Activated CD4-positive, alpha-beta T cell treated with anti-CD3 and anti-CD28 coated beads for 1 hour (primary cell): ENCODE measurements at places on chromosomes 6 and 20.

DNA sequence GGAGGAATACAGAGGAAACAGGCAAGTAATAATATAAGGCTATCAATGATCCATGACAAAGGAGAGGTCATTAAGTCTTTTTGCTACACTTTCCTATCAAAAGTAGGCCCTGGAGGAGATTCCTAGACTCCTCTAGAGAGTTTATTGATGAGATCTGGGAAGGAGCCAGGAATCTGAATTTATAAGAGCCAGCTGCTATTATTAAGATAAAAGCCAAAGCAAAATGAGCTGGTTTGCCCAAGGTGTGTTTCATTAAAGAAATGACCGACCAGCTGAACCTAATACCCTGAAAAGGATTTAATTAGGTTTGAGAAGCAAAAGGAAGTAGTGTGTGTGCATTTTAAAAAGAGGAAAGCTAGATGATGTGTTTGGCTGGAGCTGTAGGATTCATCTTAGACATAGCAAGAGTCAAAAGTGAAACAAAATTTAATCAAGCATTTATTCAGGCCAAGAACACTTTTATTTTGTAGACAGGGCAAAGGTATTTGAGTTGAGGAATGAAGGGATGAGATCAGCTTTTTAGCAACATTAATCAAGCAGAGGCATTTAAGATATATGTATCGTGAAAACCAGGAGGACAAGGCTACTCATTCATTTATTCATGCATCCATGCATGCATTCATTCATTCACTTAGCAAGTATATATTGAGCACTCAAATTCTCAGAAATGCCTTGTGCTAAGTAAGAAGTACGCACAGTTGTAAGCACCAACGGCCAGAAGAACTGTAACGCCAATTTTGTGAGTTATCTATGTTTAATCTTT lies 43.5 kb upstream of the SCAF8 start:
- DNase-seq = no peak

- no peak for DNase-seq
These were observed 552.8 kb upstream of the CITED2 start for GRCh38 chr6:139927236-139927635.

DNA sequence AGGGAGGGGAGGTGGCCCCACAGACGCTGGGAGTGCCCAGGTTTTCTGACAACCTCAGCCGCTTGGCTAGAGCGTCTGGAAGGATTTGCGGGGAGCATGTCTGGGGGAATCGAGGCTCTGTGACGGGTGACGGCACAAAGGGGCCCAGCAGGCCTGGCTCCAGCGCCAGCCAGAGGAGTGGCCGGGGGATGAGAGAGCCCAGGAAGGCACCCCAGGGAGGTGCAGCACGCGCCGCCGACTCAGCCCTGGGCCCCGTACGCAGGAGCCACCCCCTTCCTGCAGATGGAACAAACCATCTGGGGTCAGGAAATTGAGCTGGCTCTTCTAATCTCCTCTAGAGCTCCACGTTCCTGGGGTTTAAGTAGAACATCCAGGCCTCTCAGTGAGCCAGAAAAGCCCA lies 5.9 kb upstream of the SLCO4A1 start:
- DNase-seq = no peak

DNA sequence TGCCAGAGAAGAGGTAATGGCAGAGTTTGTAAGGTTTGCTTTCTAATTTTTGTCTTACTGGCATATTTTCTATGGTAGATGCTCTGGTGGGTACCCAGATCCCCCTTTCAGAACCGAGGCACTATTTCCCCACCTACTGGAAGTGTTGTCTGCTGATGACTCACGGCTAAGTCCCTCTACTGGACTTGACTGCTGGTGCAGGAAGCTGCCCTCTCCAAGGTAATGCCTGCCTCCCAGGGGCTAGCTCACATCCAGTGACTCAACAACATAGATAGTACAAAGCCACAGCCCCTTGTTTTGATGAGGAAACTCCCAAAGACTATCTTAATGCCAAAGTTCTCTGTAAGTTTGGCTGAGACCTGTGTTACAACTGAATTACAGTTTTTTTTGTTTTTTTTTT lies 285.4 kb upstream of the FLRT3 start:
- DNase-seq = no peak

DNA sequence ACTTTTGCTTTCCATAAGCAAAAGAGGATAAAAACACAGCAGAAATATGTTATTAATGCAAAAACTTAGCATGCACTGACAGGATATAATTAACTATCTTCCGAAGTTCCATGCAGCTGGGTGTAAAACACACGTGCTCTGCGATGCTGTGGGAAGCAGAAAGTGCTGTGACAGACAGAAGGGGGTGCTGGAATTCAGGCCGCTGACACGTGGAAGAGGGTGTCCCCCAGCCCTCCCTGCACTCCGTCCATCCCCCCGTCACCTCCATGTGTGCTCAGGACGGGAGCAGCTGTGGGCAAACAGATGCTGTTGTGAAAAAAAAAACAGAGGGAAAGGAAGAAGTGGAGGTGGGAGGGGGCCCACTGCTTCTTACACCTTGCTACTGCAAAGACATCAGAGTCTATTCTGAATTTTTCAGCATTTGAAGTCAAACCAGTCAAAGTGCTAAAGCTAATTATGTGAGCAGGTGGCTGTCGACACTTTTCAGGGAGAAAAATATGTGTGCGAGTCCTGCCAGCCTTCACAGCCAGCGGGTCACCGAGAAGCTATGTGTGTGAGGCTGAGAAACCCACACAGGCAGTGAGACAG lies 175.9 kb upstream of the AFDN start:
- DNase-seq = no peak

DNA sequence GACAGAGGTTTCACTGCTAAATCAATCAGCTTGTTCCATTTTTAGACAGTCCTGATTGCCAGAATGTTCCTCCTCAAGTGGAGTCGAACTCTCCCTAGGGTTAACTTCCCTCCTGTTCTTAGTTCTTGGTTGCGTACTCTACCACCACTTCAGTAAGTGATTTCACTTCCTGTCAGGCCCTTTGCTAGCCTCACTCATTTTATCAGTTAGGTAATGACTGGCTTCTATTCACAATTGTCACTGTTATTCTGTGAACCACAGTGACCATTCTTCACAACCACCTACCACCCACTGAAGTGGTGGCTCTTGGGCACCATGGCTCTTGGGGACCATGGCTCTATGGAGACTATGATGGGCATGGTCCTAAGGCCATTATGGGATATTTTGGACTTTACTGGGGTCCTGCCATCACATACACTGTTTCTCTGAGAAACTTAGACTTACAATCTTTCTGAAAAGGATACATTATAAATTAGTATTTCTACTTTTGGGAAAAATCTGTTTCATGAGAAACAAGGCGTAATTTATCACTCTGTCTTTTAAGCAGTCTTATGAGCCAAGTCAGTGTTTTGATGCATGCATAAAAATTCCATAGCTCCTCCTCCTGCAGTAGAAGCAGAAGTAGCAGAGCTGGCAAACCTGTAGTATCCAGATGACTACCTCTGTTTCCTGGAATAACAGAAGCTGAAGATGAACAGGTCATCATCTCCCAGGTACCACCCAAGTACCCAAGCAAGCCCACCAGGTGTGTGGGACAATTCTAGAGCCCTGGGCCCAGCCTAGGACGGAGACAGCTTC lies 66.3 kb downstream of the ATXN1 start:
- no peak for DNase-seq

- DNase-seq = no peak
These were observed 120.5 kb upstream of the ENPP5 start for GRCh38 chr6:46291275-46291633.

GRCh38 chr20:62766716-62767115 lies 29.6 kb upstream of the MRGBP start:
- no peak for DNase-seq

GRCh38 chr6:1285556-1285955 lies 26.3 kb upstream of the FOXQ1 start:
- DNase-seq = no peak
